HepG2 (cell line): ENCODE measurements at places on chromosomes 7 and 10. TPM values are rescaled to one million over a fixed set of nuclear protein-coding genes. Genes with fewer than 3 reads are reported as not detected.

Gene LMOD2
- not detected in 2 replicates for polyA plus RNA-seq

Gene RPEL1
- polyA plus RNA-seq = 0.07 and 0.10 TPM in 2 replicates

Gene CCL26
- polyA plus RNA-seq = 0.16 TPM in 2 replicates

Gene CALHM3
- not detected in 2 replicates for polyA plus RNA-seq

Gene DYNC1I1
- polyA plus RNA-seq = not detected in 2 replicates

Gene PIK3AP1
- 3.6 and 4.6 TPM in 2 replicates for polyA plus RNA-seq

Gene PLEKHA8
- 11.1 and 12.5 TPM in 2 replicates for polyA plus RNA-seq

Gene SLC26A3
- polyA plus RNA-seq = 0.30 and 0.71 TPM in 2 replicates

Gene ACTR3C
- 3.2 and 3.8 TPM in 2 replicates for polyA plus RNA-seq

Gene PON3
- polyA plus RNA-seq = 26.6 and 37.8 TPM in 2 replicates

Gene FZD1
- 0.22 and 0.33 TPM in 2 replicates for polyA plus RNA-seq

Gene FAM185A
- polyA plus RNA-seq = 5.0 and 5.4 TPM in 2 replicates

Gene PI4K2A
- polyA plus RNA-seq = 10.9 and 12.3 TPM in 2 replicates

Gene OR13A1
- not detected in 2 replicates for polyA plus RNA-seq

Gene STOX1
- 1.8 and 2.5 TPM in 2 replicates for polyA plus RNA-seq

Gene CYP2C19
- polyA plus RNA-seq = not detected in 2 replicates

Gene CALCR
- not detected in 2 replicates for polyA plus RNA-seq

Gene TM9SF3
- 38.4 and 43.8 TPM in 2 replicates for polyA plus RNA-seq

Gene UCMA
- not detected in 2 replicates for polyA plus RNA-seq

Gene MMD2
- not detected in 2 replicates for polyA plus RNA-seq

Gene GALNT17
- polyA plus RNA-seq = not detected in 2 replicates

Gene TPST1
- polyA plus RNA-seq = 34.1 and 35.0 TPM in 2 replicates

Gene CNPY1
- not detected in 2 replicates for polyA plus RNA-seq

Gene PNLIPRP1
- polyA plus RNA-seq = not detected in 2 replicates

Gene CTAGE15
- polyA plus RNA-seq = not detected in 2 replicates

Gene MYL10
- polyA plus RNA-seq = 0.16 TPM in 1 of 2 replicates, not detected in the other

Gene INPP5A
- polyA plus RNA-seq = 17.5 and 19.5 TPM in 2 replicates

Gene FKBP6
- polyA plus RNA-seq = 0.07 and 0.09 TPM in 2 replicates

Gene ASB10
- not detected in 2 replicates for polyA plus RNA-seq

Gene BICC1
- 1.3 and 1.5 TPM in 2 replicates for polyA plus RNA-seq

Gene FAM180A
- not detected in 2 replicates for polyA plus RNA-seq

Gene LIPN
- polyA plus RNA-seq = not detected in 2 replicates
